D721Med (cell line): ENCODE measurements at places on chromosomes 1 and 21.

DNA sequence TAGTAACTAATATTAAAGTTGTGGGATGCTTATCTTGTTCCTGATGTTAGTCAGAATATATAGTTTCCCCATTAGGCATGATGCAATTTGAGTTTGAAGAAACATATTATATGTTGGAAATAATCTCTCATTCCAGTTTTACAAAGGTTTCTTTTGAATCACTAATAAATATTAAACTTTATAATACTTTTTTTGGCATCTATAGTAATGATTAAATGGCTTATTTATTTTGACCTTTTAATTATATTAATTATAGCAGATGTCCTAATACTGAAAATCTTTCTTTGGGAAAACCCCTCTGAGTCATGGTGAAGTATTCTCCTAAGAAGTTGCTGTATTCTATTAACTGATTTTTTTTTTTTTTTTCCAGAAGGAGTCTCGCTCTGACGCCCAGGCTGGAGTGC, 28.5 kb upstream of the PTGS2 start:
- no peak for DNase-seq

- DNase-seq: no peak
These were observed 43.5 kb downstream of the PDPN start for GRCh38 chr1:13627127-13627526.

DNA sequence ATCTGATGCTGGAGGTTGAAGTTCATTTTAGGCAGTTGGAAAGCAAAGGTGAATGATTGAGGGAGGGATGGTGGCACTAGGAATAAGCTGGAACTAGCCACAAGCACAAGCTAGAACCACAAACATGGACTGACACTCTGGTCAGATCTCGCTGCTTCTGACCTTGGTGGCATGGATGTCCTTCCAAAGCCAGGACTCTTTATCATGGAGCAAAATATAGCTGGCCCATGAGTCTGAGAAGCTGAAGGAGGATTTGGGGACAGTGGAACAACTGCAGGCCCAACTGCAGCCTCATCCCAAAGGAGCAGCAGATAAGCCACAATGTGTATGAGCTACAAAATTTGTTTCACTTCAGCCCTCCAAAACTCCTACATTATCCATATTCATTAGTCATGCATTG, 35.5 kb downstream of the SRSF11 start:
- no peak for DNase-seq

- no peak for DNase-seq
These were observed 826.4 kb downstream of the PLA2G4A start for GRCh38 chr1:187655104-187655503.

DNA sequence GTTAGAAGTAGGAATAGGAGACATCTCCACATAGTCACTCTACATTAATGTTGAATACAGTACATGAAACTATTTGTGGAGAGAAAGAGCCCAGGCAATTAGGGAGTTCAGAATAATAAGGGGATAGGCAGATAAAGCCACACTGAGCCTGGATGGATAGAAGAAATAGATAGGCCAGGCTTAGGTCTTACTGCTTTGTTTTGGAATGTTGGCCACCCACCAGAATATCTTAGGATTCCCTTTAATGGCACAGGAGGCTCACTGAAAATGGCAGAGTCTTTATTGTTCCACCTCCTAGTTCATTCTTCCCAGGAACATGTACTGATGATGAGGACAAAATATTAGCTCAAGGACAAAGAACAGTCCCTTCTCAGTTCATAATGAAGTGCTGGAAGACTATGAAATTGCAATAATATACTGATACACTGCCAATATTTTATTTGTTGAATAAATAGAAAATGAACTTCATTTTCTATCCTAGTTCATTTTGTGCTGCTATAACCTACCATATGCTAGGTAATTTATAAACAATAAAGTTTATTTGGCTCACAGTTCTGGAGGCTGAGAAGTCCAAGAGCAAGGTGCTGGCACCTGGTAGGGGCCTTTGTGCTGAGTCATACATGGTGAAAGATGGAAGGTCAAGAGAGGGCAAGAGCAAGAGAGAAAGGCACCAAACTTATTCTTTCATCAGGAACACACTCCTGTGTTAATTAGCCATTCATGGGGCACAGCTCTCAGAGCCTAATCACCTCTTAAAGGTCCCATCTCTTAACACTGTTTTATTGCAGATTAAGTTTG, 87.3 kb downstream of the TBX15 start:
- DNase-seq: no peak

DNA sequence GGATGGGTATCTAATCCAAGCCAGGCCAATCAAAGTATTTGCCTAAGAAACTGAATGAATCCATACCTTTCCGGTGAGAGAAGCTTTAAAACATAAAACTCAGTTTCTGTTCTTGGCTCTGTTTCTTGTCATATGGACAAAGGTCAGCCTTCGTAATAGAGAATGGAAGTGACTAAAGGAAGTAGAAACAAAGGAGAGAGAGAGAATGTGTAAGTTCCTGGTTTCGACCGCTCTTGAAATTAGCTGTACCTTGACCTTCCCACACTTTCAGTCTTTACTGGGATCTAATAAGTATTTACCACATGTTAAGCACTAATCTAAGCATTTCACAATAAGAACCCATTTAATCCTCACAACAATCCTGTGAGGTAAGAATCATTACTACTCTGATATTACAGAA, 19.6 kb upstream of the CLCA4 start:
- DNase-seq: no peak

DNA sequence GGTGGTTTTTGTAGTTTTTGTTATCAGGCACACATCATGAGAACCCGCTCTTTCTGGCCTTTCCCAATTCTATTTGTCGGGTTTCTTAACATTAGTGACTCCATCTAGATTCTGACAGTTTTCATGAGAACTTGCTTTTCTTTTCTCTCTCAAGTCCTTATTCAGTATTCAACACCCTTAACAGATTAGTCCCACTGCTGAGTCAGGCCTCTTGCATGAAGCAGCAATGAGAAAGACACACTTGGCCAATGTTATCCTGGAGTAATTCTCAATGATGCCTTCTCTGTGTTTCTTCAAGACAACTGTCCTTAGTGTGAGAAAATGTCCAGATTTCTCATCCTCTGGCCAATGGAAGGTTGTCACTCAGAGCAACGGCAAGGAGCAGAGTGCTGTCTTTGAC, 11.3 kb downstream of the FMO2 start:
- no peak for DNase-seq

- no peak for DNase-seq
These were observed 14.5 kb upstream of the C4BPB start for GRCh38 chr1:207073906-207074820.

DNA sequence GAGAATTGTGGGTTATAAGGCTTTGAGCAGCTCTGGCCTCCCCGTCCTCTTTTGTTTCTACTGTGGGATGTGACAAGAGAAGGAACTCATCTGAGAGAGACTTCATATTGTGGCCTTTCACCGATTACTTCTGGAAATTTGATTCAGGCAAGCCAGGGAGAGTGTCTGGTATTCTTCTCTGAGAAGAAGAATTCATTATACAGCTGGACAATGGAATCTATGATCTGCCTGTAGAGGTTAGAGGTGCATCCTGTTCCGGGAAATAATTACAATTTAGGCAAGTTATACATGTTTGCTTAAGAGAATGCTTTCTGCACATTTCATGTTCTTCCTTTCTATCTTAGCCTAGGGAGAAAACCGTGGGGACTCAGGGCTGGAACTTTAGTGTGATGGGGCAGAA, 12.8 kb upstream of the RNU1-2 start:
- no peak for DNase-seq

- no peak for DNase-seq
These were observed 62.0 kb downstream of the TOR1AIP2 start for GRCh38 chr1:179815641-179816040.

DNA sequence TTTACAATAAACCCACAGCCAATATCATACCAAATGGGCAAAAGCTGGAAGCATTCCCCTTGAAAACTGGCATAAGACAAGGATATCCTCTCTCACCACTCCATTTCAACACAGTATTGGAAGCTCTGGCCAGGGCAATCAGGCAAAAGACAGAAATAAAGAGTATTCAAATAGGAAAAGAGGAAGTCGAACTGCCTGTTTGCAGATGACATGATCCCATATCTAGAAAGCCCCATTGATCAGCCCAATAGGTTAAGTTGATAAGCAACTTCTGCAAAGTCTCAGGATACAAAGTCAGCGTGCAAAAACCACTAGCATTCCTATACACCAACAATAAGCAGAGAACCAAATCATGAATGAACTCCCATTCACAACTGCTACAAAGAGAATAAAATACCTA, 235.5 kb downstream of the DPYD start:
- DNase-seq: no peak

DNA sequence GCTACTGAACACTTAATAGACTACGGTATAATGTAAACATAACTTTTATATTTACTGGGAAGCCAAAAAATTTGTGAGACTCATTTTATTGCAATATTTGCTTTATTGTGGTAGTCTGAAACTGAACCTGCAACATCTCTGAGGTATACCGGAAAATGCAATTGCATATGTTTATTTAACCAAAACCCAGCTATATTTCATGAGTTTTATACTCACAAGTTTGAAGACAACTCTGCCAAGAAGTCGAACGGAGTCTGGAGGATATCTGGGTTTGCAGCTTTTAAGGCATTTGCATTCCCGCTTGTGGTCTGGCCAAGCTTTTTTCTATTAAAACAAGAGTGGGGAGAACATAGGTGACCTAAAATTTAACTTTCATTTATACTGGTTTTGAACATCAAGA, 171.9 kb downstream of the SMYD3 start:
- no peak for DNase-seq

DNA sequence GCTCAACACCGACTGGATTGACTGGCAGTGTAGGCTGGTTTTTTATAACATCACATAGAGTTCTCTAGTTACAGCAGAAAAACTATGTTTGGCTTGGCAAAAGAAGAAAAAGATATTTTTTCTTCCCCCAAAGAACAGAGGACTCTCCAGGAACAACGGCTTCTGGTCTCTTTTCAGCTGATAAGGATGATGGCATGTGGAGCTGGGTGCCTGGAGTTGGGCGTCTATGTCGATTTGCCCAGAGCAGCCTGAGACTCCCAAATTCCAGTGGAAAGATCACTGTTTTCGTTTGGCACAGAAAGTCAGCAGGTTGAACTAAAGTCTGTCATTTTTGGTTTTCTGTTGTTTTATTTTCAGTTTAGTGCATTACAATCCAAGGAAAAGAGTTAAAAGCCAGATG, 91.1 kb downstream of the SMYD2 start:
- DNase-seq: no peak

DNA sequence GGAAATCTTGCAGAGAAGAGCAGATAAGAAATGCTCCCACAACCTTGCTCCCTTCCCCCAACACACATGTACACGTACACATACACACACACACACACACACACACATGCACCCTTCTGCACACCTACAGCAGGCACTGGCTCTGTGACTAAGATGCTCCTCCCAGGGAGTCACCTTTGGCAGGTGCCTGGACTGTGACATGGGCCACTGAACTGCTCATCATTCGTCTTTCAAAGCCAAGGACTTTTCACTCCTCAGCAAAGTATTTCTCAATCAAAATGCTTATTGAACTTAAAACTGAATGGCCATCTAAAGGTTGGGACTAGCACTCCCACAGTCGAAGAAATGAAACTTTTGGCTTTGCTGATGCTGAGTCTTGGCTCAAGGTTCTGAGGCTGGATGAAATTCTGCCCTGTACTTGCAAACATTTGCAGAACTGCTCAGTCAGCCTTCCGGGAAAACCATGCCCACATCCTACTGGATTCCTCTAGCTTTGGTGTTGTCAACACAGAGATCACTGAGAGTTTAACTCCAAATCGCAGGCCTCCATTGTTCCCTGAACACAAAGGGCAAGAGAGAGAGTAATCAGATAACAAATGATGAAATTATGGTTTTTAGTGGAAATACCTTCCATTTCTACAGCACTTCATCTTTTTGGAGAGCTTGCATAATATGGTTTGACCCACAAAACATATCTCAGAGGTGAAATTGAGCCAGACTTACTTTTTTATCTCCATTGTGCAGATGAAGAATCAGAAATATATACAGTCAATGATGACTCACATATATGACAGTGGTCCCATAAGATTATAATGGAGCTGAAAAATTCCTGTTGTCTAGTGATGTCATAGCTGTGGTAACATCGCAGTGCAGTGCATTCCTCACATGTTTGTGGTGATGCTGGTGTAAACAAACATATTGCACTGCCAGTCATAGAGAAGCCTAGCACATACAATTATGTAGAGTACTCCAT, 72.4 kb upstream of the BCAR3 start:
- no peak for DNase-seq

DNA sequence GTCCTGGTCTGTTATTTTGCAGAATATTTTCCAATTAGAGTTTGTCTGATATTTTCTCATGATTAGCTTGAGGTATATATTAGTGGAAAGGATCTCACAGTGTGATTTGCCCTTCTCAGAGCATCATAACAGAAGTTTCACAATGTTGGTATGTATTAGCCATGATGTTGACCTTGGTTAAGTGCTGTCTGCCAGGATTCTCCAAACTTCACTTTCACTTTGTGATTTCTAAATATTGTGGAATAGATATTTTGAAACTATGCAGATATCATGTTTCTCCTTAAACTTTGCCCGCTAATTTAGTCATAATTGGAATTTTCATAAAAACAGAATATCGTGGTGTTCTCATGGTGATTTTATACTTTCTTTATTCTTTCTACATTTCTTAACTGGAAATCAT, 98.0 kb upstream of the DEPDC1 start:
- DNase-seq: no peak

DNA sequence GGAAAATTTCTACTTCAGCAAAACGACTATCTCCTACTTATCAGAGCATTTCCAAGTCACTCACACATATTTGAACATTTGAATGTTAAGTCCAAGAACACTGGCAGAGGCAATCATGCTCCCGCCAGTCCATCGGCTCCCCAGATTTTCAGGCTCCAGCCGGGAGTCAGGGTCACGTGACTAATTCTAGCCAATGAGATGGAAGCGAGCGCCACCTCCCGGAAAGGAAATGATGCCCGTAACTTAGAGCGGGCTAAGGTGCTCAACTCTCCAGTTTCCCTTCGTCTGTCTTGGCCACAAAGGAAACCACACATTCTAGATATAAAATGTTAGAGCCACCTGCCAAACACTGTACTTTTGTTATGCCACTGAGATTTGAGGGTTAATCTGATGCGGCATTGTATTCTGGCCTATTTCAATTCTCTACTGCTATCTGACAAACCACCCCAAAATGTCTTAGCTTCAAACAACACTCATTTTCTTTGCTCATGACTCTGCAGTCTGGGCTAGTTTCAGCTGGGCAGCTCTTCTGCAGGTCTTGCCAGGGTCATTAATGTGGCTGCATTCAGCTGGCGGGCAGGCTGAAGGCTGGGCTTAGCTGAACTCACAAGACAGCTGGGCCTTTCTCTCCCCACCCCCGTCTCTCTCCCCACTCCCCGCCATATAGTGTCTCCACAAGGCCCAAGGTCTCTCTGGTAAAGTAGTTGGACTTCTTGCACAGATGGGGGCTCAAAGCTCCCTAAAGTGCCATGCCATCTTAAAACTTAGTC, 16.5 kb upstream of the LHX4 start:
- no peak for DNase-seq

- no peak for DNase-seq
These were observed 70.5 kb upstream of the NGF start for GRCh38 chr1:115408533-115408932.

DNA sequence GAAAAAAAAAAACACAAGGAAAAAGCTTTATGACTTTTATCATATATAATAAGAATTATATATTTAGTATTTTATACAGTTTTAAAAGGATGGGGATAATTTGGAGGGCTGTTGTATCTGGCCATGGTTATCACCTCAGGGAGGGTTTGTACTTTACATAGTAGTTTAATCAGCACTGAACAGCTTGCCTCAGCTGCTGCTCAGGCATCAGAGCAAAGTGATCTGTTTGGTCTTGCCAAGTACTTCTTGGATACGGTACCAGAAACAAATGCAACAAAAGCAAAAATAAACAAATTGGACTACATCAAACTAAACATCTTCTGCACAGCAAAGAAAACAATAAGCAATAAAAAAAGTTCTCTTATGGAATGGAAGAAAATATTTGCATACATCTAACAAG, 2.6 kb upstream of the SPTA1 start:
- no peak for DNase-seq
